Fibroblast of lung (primary cell): ENCODE measurements at places on chromosomes 6 and 20. TPM values are rescaled to one million over a fixed set of nuclear protein-coding genes. Genes with fewer than 3 reads are reported as not detected.

DNA sequence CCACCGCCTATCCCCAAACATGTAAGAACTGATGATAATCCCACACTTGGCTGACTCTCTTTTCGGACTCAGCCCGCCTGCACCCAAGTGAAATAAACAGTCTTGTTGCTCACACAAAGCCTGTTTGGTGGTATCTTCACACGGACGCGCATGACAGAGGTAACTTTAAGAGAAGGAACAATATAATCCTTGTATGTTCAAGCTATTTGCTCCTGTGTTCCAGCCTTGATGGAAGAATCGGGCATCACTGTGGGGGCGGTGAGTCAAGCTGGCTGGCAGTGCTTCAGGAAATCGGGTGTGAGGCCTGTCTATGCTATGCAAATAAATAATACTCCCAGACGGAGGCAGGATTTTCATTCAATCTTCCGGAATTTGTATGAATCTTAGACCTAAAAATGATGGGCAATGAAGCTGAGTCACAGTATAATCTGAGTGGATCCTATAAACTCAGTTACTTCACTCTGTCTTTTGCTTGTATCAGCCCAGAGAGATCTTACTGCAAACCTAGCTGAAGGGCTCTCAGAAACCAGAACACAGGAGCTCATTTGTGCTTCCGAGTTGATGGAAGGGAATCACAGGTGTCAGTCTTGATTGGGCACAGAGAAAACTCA is 45.2 kb upstream of the NT5E start:
- H3K4me1 ChIP-seq, result peaks cover 25% of the 10 kb centered on the region
- no peak overlapping the region for H3K4me3 ChIP-seq
- peak; percentile 92 for DNase-seq
- H3K27me3 ChIP-seq, result no peaks in the 10 kb centered on the region

DNA sequence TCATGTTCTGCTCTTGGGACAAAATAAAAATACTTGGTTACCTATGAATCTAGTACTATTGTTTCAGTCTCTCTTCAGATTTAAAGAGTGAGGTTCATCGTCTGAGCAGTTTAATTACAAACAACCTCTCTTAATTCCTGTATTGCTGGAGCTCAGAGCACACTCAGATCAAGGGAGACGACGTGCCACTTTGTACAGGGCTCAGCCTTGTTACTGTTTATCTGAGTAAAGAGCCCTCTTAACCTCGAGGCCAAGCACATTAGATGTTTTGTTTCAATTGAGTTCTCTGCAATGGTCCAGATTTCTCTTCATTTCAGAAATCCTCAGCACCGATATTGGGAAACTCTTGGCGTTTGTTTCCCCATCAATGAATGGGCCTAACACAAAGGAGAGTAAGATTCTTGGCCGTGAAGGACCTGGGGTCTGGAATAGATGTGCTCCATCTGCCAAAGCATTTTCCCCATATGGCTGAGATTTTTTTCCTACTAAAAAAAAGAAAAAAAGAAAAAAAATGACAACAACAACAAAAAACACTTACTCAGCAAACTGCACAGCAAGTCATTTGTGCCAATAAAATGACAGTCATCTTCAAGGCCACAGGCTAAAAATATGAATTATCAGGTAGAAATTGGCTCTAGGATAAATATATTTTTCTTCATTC is 82.6 kb upstream of the CCN6 start:
- DNase-seq, result no peak
- H3K27ac ChIP-seq, result no peak overlapping the region
- peaks cover 14% of the 10 kb centered on the region for H3K4me1 ChIP-seq
- H3K27me3 ChIP-seq, result no peaks in the 10 kb centered on the region

DNA sequence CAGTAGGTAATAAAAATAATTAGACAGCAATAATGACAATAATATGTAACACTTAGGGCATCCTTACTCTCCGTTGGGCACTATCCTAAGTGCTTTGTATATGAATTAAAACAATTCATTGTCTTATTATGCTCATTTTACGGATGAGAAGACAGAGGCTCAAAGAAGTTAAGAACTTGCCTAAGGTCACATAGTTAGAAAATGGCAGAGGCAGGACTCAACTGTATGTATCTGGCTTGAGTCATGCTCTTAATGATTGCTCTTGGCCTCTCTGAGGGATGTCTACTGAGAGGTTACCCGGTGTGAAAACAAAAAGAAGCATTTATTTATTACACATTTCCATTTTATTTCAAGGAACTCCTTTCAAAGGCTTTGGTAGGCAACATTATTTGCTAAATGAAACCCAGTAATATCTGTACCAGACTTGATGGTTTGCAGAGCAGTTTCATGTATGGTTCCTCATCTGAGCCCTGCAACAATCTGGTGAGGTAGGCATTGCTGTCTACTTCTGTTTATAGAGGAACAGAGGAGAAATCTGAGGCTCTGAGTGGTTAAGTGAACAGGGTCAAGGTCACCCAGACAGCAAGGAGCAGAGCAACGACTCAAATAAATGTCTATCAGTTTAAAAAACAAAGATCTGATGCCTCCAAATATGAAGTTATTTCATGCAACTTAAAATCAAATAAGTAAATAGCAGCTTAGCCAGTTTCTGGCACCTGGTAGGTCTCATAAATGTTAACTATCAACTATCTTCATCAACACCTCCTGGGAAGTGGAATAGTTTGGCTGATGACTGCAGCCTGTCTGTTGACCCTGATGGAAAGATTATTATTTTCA is 4.2 kb upstream of the PARD6B start:
- H3K27me3 ChIP-seq, result peaks cover 2% of the 10 kb centered on the region
- H3K27ac ChIP-seq, result no peak overlapping the region
- no peaks in the 10 kb centered on the region for H3K36me3 ChIP-seq
- H3K4me3 ChIP-seq, result no peak overlapping the region
- H3K4me1 ChIP-seq, result peaks cover 6% of the 10 kb centered on the region

GRCh38 chr20:11755071-11755841 is 162.4 kb upstream of the BTBD3 start:
- no peak for DNase-seq
- no peaks in the 10 kb centered on the region for H3K36me3 ChIP-seq
- no peak overlapping the region for H3K4me3 ChIP-seq
- H3K27me3 ChIP-seq, result no peaks in the 10 kb centered on the region
- no peaks in the 10 kb centered on the region for H3K4me1 ChIP-seq

GRCh38 chr6:169273511-169273910 is 19.9 kb upstream of the THBS2 start:
- no peaks in the 10 kb centered on the region for H3K4me1 ChIP-seq
- no peaks in the 10 kb centered on the region for H3K36me3 ChIP-seq
- no peak for DNase-seq
- H3K27ac ChIP-seq, result no peak overlapping the region
- no peak overlapping the region for H3K4me3 ChIP-seq

DNA sequence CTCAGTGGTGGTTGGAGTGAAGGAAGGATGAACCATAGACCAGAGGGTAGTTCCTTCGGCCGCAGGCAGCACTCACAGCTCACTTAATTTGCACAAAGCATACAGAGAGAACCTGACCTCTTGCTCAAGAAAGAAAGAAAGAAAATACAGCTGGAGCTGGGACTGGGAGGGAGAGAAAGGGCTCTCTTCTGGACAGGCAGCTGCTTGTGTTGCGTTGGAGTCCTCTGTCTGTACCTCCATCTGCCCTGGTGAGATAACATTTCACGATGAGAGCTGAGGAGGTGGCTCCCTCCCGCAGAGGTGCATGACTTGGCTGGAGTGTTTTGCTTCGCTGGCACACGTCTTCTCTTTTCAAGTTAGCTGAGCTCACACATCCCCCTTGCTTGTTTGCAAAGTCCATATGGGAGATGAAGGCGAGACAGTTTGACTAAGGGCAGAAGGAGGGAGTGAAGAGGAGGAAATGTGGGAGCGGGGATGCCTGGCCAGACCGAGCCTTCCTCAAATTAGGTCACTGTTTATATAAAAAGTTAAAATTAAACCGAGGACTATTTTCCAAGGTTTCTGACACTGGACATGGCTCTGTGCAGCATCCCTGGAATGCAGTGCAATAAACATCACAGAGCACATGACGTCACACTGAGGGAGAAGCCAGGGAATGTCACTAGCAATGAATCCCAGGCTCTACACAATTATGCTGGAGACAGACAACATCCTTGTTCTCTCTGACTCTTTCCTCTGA is 359.4 kb downstream of the CD83 start:
- peaks cover 12% of the 10 kb centered on the region for H3K4me1 ChIP-seq

- H3K4me1 ChIP-seq, result no peaks in the 10 kb centered on the region
- DNase-seq, result peak; percentile 18
- peaks cover 4% of the 10 kb centered on the region for H3K36me3 ChIP-seq
- no peak overlapping the region for H3K27ac ChIP-seq
These were observed 4.0 kb downstream of the STK4 start for GRCh38 chr20:44970243-44970757.

- no peak overlapping the region for H3K27ac ChIP-seq
- no peaks in the 10 kb centered on the region for H3K36me3 ChIP-seq
- peak; percentile 42 for DNase-seq
- H3K27me3 ChIP-seq, result no peaks in the 10 kb centered on the region
- H3K4me1 ChIP-seq, result peaks cover 22% of the 10 kb centered on the region
- H3K4me3 ChIP-seq, result no peak overlapping the region
These were observed 62.1 kb upstream of the ZNF217 start for GRCh38 chr20:53655625-53656292.

DNA sequence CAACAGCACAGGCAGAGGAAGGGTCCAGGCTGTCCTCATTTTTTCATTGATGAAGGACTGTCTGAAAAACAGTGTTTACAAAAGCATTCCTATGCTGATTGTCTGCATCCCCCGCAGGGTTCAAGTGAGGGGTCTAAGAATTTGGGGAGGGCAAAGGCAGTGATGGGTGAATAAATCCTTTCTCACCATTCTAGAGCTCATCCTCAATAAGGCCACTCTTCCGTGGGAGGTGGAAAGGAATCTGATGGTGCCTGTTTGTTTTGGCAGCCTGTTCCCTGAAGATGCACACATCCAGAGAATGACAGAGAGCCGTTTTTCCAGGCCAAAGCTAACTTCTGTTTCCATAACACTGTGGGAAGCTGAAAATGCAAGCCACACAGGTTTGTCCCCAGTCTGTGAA is 164.5 kb downstream of the MOXD1 start:
- no peak for DNase-seq
- H3K4me1 ChIP-seq, result peaks cover 9% of the 10 kb centered on the region
- no peaks in the 10 kb centered on the region for H3K27me3 ChIP-seq
- no peak overlapping the region for H3K27ac ChIP-seq
- no peaks in the 10 kb centered on the region for H3K36me3 ChIP-seq
- no peak overlapping the region for H3K4me3 ChIP-seq

GRCh38 chr6:108942556-108943492 is 94.6 kb downstream of the ARMC2 start:
- H3K27me3 ChIP-seq, result no peaks in the 10 kb centered on the region
- no peaks in the 10 kb centered on the region for H3K36me3 ChIP-seq
- no peak for DNase-seq
- H3K4me1 ChIP-seq, result peaks cover 21% of the 10 kb centered on the region
- no peak overlapping the region for H3K4me3 ChIP-seq

DNA sequence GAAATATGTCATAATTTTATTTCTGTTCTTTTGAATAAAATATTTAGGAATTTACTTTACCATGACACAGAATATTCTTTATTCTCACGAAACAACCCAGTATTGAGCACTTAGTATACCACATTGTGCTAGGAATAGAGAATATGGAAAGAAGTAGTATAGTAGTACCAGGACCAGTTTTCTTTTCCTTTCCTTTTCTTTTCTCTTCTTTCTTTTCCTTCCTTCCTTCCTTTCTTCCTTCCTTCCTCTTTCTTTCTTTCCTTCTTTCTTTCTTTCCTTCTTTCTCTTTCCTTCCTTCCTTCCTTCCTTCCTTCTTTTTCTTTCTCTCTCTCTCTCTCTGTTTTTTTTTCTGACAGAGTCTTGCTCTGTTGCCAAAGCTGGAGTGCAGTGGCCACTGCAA is 7.5 kb upstream of the PLCB4 start:
- no peaks in the 10 kb centered on the region for H3K27me3 ChIP-seq
- no peak overlapping the region for H3K27ac ChIP-seq
- no peak for DNase-seq
- H3K4me3 ChIP-seq, result no peak overlapping the region
- H3K36me3 ChIP-seq, result no peaks in the 10 kb centered on the region

GRCh38 chr6:135280375-135281136 is 99.4 kb downstream of the MYB start:
- H3K4me3 ChIP-seq, result no peak overlapping the region
- no peak overlapping the region for H3K27ac ChIP-seq
- no peaks in the 10 kb centered on the region for H3K4me1 ChIP-seq
- peak; percentile 76 for DNase-seq

DNA sequence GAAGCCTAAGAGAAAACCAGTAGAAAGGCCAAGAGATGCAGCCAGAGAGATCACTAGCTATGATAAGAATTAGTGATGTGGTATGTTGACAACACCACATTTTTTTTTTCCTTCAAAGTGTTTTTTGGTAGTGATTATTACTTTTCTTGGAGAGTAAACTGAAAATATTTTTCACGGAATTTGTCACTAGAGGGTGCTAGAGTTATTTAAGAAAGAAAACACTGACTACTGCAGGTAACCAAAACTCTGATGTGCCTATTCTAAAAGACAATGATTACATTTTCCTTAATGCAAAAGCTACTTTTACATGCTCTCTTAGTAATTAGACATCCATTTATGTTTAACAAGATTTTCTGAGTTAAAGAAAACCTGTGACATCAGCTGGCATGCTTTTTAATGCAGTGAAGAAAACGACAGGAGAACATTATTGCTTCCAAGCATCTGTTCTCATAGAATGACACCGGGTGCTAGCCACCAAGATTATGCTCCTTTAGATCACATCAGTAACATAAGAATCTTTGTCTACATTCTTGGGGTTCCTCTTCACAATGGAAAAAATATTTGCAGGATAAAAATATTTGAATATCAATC is 28.8 kb downstream of the RWDD2A start:
- H3K27me3 ChIP-seq, result no peaks in the 10 kb centered on the region
- DNase-seq, result peak; percentile 70
- H3K4me1 ChIP-seq, result no peaks in the 10 kb centered on the region
- H3K27ac ChIP-seq, result no peak overlapping the region

DNA sequence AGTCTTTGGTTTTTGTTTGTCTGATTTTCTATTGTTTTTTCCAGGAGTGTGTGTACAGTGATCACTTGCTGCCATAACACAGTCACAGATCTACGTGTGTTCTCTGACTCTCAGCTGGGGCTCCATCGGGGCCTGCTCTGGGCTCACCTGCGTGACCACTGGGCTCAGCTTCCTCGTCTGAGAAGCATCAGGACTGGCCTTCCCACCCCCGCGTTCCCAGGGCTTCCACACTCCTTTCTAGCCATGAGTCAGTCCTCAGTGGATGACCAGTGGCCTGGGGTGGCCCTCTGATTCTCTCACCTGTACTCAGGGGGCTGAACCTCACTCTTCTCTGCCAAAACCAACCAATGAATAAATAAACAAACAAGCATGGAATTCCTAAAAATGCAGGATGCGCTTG is 14.5 kb downstream of the THBS2 start:
- H3K4me1 ChIP-seq, result no peaks in the 10 kb centered on the region
- no peak overlapping the region for H3K4me3 ChIP-seq
- DNase-seq, result no peak
- no peaks in the 10 kb centered on the region for H3K27me3 ChIP-seq
- peaks cover 16% of the 10 kb centered on the region for H3K36me3 ChIP-seq

GRCh38 chr6:130622142-130622541 is 205.1 kb upstream of the SMLR1 start:
- H3K36me3 ChIP-seq, result no peaks in the 10 kb centered on the region
- H3K27me3 ChIP-seq, result no peaks in the 10 kb centered on the region
- H3K4me3 ChIP-seq, result no peak overlapping the region
- H3K4me1 ChIP-seq, result peaks cover 2% of the 10 kb centered on the region
- no peak for DNase-seq

The FNDC1 gene
- 0.03 and 0.23 TPM in 2 replicates for polyA plus RNA-seq

The CAPN11 gene
- polyA plus RNA-seq, result not detected in 2 replicates

The PCNA gene
- 144 and 313 TPM in 2 replicates for polyA plus RNA-seq

The GSTA2 gene
- not detected in 2 replicates for polyA plus RNA-seq

The ENPP5 gene
- polyA plus RNA-seq, result 0.16 and 1.4 TPM in 2 replicates

The LIN28B gene
- polyA plus RNA-seq, result not detected in 2 replicates

The PHACTR1 gene
- polyA plus RNA-seq, result 0.43 and 0.60 TPM in 2 replicates
